Esophagus squamous epithelium (tissue), 5 donors: ENCODE measurements at places on chromosomes 7 and 10.

DNA sequence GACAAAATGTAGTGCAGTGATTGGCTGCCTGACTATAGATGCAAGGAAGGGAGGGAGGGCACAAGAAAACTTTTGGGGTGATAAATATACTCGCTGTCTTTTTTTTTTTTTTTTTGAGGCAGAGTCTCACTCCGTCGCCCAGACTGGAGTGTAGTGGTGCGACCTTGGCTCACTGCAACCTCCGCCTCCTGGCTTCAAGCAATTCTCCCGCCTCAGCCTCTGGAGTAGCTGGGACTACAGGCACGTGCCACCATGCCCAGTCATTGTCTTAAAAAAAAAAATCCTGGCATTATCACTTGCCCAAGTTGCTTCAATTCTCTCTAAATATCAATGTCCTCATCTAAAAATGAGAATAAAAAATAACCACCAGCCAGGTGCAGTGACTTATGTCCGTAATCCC lies 7.6 kb upstream of the FZD9 start:
- DNase-seq, result no peak

GRCh38 chr7:24820730-24821044 lies 63.4 kb upstream of the GSDME start:
- DNase-seq, result no peak

- no peak for DNase-seq
Observed at GRCh38 chr10:6504296-6504695, 75.8 kb downstream of the PRKCQ start.

GRCh38 chr7:80661729-80662128 lies 23.3 kb downstream of the CD36 start:
- DNase-seq, result no peak

DNA sequence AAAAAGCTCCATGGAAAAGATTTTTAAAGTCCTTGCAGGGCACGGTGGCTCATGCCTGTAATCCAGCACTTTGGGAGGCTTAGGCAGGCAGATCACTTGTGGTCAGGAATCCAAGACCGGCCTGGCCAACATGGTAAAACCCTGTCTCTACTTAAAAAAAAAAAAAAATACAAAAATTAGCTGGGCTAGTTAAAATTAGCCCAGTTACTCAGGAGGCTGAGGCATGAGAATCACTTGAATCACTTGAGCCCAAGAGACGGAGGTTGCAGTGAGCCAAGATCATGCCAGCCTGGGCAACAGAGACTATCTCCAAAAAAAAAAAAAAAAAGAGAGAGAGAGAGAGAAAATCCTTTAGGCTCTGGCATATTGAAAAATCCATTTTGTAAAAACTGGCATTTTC lies 61.9 kb downstream of the CCDC6 start:
- DNase-seq, result no peak

DNA sequence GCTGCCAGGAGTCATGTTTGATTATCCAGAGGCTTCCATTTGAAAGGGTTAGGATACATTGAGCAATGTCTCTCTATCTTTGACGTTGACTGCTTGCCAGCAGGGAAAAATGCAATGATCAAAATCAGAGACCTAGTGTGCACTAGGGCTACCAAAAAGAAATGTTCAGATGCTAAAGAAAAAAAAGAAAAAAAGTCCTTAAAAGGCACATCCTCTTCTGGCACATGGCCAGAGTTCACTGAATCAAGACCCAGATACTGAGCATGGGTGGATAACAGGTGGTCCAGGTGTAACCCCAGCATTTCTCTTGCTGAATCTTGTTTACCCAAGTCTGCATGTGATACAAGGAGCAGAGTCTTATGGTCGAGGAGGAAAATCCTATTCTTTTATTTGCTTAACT lies 899.3 kb downstream of the SORCS3 start:
- no peak for DNase-seq

DNA sequence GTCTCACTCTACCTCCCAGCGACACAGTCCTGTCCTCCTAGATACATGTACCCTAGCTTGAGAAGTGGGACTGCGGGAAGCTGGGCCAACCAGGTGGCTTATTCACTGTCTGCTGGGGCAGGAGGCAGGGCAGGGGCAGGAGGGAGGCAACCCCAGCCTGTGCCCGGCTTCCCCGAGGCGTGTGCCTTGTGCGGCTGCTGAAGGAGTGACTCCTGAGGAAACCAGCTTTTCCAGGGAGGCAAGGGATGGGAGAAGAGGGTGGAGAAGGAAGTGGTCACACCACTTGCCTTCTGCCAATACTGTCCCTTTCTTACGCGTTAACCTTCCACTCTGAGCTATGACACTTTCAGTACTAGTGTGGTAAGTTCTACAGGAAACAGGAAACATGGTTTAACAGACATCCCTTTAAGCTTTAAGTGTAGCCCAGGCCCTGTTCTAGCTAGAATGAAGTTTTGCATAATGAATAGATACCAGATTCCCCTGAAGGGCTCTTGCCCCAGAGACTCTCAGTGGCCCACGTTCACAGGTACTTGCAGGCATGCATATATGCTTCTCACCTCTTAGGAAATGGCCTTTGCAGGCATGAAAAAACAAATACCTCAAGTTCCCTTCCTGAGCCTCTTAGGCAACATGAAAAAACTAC lies 40.6 kb downstream of the SYPL1 start:
- DNase-seq, result no peak

DNA sequence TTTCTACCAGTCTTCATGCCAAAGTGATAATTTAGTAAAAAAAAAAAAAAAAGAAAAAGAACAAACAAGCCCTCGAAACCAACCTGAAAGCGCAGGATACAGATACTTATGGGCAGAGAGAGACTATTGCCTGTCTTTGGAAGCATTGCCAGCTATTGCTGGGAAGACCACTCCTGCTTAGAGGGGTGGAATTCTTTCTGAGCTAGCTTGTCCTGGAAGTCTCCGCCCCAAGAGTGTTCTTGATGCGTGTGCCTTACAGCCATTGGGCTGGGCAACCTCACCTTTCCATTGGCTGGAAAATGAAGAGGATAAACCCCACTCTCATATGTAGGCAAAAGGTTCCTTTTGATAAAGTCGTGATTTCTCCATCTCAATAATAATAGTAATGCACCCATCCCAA lies 19.9 kb upstream of the INSYN2A start:
- DNase-seq, result no peak

GRCh38 chr10:26593896-26594295 lies 103.6 kb upstream of the PDSS1 start:
- no peak for DNase-seq

- DNase-seq, result no peak
Observed at GRCh38 chr7:140774371-140774770, 77.9 kb downstream of the NDUFB2 start.

- DNase-seq, result no peak
Observed at GRCh38 chr10:103225939-103226338, 19.7 kb upstream of the RPEL1 start.

DNA sequence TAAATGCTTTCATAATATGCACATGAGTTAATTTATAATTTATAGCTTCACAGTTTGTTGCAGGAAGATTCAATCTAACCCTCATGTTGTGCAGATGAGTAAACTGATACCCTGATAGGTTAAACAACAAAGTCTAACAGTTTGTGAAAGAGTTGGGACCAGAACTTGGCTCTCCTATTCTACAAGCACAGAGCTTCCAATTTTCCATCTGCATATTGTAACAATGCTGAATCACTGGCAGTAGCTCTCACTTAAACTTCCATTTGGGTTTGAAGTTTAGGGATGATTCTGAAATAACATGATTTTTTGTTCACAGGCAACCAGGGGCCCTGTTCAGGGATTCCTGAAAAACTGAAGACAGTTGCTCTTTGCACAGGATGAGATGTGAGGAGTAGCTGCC lies 179.3 kb downstream of the XPNPEP1 start:
- no peak for DNase-seq
